NCI-H1694 treated with DMSO at 0.1 percent for 48 hours (cell line): ENCODE measurements at places on chromosomes 2 and 18.

DNA sequence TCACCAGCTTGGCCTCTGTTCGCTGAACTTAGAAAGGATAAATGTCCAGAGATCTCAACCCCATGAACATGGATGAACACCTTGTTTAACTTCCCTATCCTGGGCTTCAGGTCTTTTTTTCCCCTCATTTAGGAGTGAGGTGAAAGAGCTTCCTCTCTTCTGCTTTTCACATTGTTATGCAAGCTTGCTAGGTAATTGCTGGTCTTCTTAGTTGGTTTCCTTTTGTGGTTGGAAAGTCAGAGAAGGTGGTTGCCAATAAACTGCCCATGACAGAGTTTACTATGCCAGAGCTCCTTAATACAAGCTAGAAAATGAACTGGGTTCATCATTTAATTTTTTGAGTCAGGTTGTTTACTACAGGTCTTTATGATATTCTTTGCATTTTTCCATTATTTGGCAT is 16.6 kb downstream of the SLC9A4 start:
- DNase-seq: no peak

- peak; percentile 47 for DNase-seq
Observed at GRCh38 chr2:198657512-198658121, 800.1 kb downstream of the SATB2 start.

GRCh38 chr2:156129227-156129626 is 203.3 kb downstream of the NR4A2 start:
- no peak for DNase-seq

- no peak for DNase-seq
Observed at GRCh38 chr2:11329776-11330175, 14.7 kb downstream of the ROCK2 start.

- DNase-seq: no peak
Observed at GRCh38 chr2:194304191-194304590, 1352.8 kb upstream of the SLC39A10 start.

DNA sequence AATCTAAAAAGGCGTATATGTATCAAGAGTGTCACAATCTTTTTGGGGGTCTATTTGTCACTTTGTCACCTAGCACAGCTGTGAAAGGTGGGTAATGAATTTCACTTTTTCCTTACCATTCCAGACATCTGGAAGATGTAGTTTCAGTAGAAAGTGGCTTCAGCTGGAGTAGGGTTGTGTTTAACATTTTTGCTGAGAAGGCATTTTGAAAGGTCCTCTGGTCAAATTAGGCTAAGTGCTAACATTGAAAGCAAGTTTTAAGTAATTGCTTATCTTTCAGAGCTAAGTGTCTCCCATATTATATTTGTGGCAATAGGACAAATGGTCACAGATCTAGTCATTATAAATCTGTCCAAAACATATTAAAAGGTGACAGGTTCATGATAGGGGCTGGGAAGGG is 542.1 kb upstream of the SPHKAP start:
- no peak for DNase-seq

DNA sequence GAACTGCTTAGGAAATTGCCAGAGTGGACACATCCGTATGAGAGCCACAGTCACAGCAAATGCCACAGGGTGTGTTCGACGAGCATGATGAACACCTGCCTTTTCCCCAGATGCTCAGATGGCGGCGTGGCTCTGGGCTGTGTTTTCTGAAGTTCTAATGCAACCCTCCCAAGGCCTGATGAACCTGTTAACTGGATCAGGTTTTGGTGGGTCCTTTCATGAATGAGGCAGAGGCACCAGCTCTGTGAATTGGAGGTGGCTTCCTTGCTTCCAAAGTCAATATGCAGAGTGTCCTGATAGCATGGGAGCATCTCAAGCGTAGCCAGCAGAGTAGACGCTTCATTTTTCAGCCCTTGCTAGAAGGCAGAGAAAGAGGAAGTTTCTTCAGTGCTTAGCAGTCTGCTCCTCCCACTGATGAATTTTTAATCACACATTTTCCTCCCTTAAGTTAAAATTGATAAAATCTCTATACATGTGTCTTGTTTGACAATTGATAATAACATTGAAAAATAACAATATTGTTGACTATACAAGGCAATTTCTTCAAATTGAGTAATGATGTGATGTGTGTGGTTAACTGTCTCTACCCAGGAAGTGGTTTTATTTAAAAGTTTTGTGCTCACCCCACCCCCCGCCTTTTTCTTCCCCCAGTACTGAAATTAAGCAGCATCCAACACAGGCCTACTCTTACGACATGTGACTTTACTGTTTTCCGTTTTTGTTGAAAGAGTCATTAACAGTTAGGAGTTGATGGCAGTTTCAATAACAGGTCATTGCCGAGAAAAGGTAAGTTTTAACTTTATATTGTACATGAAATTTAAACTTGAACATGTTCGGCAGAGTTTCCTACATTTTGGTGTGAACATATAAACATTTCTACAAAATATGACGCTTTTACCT is at the start of gene ARHGAP15:
Gene ARHGAP15, plus strand, starts transcription at position 739 of the 900 bp plus-strand sequence.
- no peak for DNase-seq

DNA sequence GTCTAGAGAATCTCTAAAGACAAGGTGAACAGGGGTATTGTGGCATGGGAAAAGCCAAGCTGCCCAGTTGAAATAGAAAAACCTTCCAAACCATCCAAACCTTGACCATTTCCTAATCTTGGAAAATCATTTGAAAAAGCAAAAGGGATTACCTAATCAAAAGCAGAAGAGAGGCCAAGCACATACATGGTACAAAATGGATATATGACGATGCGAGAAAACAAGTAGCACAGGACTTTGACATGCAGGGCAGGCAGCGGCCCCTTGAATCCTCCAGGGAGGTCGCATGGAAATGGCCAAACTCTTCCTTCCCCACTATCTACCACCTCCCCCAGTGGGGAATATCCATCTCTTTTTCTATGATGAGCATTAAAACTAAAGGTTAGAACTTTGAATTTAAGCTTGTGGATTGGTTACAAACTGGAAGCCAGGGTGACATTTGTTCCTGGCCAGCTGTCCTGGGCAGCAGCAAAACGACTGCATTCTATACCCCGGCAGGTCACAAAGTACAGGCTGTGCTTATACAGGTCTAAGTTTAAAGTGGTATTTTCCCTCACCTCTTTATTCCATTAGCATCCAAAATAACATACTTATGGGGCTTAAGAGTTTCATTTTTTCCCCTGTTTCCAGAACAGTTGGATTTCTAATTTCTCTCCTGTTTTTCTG is 24.7 kb downstream of the MYOM1 start:
- DNase-seq: no peak

DNA sequence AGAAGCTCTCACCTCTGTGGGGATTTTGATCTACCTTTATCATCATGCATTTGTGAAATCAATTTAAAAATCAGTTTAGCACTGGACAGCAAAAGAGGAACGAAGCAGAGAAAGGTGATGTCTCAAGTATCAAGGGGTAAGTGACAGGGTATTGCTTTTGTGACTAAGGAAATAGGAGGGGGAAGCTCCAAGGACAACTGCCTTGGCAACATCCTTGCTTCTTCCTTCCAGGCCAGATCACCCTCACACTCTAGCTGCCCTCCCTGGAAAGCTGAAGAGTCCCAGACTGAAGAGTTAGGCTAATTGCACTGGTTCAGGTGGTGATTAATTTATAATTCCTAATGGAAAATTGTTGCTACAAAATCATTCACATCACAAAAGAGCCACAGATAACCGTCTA is 859.1 kb upstream of the ACVR2A start:
- no peak for DNase-seq

DNA sequence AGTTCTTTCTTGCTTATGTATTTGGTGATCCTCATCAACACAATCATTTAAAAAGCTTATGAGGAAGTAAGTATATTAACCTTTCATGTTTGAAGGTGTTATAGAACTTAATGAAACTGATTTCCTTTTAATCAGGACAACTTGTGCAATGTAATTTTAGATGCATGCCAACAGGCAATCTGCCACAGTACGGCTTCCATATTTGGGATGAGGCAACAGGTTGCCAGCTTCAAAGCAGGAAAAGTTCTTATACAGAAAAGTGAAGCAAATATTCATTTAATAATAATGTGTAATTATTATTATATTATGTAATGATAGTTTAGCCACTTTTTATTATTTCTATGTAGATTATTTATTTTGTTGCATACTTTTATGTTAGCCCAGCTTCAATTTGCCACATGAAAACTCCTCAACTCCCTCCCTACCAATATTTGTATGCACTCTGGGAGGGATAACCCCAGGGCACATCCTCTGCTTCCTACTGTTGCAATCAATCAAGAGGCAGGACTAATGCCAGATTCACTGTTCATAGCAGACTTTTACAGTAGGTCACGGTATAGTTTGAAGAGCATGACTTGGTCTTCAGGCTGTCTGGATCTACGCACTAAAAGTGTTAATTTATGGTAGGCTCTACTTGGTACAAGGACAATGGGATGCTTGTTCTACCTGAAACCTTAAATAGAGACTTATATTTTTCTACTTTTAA is 277.2 kb downstream of the AGPS start:
- DNase-seq: no peak
